ENCODE measurements at places on chromosomes 7 and 10.

DNA sequence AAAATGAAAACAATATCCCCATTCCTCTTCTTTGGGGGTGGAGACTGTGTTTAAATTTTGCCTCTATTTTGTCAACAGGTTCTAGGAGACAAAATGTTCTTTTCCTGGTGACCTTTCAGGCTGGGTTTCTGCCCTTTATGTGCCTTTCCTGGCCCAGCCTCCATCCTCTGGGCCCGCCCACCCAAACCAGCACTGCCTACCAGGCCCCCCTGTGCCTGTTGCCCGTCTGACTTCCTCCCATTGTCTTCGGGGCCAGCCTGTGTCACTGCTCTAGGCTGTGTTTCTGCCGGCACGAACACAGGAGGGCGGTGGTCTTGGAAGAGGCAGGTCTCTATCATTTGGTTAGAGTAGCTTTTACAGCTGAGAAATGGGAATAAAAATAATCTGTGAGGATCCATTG is 13.9 kb downstream of the TSPAN14 start:
- DNase-seq = no peak

- DNase-seq = no peak
Measured at GRCh38 chr10:77079592-77080300, 557.9 kb downstream of the KCNMA1 start.

- DNase-seq = no peak
Measured at GRCh38 chr10:71236286-71236685, 23.9 kb downstream of the UNC5B start.

DNA sequence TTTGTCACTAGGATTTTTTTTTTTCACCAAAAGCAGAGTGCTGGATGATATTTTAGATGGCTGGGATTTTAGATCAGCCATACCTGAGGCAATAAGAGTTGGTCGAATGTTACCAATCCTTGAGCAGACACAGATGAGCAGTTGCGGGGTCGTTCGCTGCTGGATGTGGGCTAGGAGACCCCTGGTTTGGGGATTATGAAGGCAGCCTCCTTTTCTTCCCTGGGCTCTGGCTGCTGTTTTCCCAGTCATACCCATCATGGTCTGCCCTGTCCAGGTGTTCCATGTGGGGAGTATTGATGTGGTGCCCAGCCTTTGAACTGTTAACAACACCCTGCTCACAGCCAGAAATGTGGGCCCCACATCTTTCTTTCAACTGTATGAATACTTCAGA is 5.0 kb downstream of the PTPRE start:
- DNase-seq = no peak

DNA sequence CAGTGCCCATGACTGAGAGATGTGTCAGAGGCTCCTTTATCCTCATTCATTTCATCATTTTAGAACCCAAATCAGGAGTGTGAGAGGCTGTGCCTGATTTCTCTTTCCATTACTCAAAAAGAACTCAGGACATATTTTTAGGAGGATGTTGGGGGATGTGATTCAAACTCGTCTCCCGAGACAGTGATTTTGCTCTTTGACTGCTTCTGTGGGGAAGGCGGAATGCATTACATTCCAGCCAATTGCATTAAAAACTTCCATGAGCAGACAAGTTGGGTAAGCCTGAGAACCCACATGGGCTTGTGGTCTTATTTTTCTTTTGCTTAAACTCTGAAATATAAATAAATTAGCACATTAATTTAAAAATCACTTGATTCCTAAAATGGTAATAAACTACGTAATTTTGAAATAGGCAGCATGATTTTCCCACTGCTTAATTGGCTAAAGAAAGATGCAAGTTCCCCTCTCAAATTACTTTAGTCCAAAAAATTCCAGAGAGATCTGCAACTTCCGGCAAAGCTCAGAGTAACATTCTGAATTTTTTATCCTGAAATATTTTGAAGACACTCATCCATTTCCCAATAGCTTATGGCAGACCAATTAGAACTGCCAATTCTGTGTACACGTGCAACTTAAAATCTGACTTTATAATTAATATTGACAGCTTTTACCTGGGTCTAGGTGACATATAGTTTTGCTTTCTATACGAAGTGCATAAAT is 185.6 kb downstream of the C7orf25 start:
- no peak for DNase-seq

DNA sequence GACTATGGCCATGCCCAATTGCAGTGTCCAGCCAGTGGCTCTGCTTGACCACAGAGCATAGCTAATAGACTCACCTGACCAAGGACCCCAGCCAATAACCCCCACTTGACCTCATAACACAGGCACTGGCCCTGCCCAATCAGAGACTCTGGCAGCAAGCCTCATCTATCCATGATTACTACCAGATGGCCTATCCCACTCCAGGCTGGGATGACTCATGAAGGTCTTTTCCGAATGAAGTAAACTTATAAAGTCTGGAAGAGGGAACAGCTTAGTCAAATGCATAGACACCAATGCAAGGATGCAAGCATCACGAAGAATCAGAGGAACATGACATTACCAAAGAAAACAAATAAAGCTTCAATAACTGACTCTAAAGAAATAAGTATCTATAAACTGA is 141.4 kb downstream of the TMEM168 start:
- DNase-seq = no peak

DNA sequence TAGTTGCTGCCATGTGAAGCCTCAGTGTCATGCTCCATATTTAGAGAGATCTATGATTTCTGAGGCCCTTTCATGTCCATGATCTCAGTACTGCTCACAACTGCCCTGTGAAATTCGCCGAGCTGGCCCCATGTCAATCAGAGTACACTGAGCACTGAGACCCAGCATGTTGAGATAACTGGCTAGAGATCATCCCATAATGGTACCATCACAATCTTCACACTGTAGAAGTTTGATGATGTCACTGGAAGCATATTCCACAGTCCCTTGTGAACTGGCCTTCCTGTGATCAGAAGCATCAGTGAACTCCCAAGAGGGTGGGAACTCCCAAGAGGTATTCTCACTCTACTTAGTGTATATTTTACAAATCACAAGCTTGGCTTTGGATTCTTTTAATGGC is 116.0 kb downstream of the EGFR start:
- no peak for DNase-seq

DNA sequence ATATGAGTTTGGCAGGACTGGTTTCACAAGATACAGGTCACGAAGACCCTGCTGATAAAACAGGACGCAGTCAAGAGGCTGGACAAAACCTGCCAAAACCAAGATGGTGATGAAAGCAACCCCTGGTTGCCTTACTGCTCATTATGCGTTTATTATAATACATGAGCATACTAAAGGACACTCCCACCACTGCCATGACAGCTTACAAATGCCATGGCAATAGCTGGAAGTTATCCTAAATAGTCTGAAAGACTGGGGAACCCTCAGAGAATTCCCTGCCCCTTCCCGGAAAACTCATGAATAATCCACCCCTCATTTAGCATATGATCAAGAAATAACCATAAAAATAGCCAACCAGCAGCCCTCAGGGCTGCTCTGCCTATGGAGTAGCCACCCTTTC is 73.1 kb downstream of the TEX36 start:
- DNase-seq = no peak

DNA sequence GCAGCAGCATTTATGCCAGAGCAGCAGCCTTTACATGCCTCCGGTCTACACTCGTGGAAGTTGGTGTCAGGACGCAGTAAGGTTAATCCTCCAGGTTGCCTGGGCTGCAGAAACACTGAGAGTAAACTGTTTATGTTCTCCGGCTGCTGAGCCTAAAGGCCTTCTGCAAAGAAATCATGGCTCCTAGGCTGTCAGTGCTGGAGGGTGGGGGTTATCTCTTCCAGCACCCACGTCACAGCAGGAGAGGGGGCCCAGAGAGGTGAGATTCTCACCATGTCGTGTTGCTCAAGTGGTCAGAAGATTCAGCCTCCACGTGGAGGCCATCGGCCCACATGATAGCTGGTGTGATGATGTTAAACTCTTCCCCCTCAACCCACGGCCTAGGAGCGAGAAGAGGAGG is 41.2 kb downstream of the COL13A1 start:
- DNase-seq = no peak

Data from astrocyte (in vitro differentiated cells and primary cell).